ENCODE measurements at places on chromosomes 5 and 9.

DNA sequence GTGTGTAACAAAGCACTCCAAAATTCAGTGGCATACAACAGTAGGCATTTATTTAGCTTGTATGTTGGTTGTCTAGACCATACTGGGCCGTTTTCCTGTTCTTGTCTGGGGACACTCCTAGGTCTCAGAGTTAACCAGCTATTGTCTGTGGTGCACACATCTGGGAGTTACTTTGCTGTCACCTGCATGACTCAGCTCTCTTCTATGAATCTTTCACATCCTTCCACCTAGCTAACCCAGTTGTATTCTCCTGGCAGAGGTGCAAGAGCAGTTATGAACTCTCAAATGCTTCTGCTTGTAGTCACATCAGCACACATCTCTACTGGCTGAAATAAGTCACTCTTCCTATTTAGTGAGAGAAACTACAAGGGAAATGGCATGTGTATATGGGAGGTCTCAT is 138.1 kb downstream of the BAAT start:
- no peak for DNase-seq

- peak; percentile 10 for DNase-seq
Measured at GRCh38 chr9:111621895-111622480, 9.1 kb upstream of the DNAJC25 start.

GRCh38 chr5:50958852-50959457 is 292.5 kb downstream of the PARP8 start:
- DNase-seq = no peak

GRCh38 chr9:112135706-112136105 is 39.4 kb downstream of the SUSD1 start:
- DNase-seq = no peak

DNA sequence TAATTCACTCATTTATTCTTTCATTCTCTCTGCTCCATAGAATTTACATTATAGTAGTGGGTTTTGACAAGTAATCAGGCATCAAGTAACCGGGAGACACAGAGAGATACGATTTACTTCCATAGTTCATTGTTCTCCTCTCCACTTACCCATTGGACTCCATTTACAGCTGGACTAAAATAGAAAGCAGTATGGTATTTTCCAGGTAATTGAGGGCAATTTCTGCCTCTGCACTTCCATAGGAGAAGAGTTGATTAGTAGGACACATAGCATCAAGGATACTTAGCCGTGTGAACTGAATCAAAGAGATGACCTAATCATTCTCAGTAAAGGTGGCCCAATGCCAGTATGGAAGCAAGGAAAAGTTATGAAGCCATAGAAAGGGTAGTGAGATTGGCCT is 244.4 kb downstream of the COX7C start:
- DNase-seq = no peak

DNA sequence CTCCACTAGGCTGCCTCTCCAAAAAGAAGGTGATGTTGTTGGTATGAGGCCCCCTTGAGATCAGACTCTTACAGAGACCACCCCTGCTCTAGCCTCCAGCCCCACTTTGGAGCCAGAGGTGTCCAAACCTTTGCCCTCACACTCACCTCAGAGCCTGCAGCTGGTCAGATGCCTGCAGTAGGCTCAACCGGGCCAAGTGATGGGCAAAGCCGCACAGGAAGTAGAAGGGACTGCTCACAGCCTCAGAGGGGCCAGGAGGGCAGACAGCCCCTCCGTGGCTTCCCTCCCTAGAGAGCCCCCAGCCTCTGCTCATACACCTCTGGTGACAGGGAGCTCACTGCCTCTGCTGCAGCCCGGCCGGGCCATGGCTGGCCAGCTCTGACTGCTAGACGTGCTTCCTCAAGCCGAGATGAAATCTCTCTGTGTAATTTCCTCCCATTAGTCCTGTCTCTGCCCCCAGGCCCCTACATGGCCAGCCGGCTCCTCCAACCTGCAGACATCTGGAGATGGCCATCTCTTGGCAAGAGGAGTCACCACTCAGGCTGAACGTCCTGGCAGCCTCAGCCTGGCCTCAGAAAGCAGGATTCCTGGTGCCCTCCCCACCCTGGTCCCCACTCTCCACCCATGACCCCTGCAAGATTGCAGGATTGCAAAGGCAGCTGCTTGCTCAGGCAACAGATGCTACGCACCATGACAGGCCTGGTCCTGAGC is 7.3 kb upstream of the TCF7 start:
- no peak for DNase-seq

Data from activated naive CD8-positive, alpha-beta T cell treated with anti-CD3 and anti-CD28 coated beads for 36 hours (primary cell).